GM13976 (cell line): ENCODE measurements at places on chromosomes 3 and 15.

- DNase-seq = no peak
Measured at GRCh38 chr3:105553851-105554250, 187.1 kb downstream of the ALCAM start.

GRCh38 chr3:72080095-72080494 lies 295.1 kb upstream of the PROK2 start:
- DNase-seq = no peak

- no peak for DNase-seq
Measured at GRCh38 chr15:100897221-100898151, 17.9 kb downstream of the ALDH1A3 start.

GRCh38 chr3:190443257-190443656 lies 6.4 kb downstream of the TMEM207 start:
- no peak for DNase-seq
